ENCODE measurements at places on chromosomes 1 and 21.

- DNase-seq, result no peak
Observed at GRCh38 chr1:69409731-69410456, 157.8 kb upstream of the LRRC7 start.

DNA sequence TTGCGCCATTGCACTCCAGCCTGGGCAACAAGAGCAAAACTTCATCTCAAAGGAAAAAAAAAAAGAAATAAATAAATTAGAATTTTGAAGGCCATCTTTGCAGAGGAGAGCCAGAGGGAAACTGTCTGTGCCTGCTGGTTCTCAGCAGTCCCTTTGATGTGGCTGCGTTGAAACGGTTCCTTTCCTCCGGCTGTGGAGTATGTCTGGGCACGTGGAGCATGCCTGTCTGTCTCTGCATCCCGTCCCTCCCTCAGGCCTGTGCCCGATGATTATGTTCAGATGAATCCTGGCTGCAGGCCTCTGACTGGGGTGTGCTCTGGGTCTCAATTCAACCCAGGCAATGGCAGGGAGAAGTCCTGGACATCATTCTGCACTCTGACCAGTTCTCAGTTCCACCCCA is 33.4 kb downstream of the KIAA1614 start:
- no peak for DNase-seq

DNA sequence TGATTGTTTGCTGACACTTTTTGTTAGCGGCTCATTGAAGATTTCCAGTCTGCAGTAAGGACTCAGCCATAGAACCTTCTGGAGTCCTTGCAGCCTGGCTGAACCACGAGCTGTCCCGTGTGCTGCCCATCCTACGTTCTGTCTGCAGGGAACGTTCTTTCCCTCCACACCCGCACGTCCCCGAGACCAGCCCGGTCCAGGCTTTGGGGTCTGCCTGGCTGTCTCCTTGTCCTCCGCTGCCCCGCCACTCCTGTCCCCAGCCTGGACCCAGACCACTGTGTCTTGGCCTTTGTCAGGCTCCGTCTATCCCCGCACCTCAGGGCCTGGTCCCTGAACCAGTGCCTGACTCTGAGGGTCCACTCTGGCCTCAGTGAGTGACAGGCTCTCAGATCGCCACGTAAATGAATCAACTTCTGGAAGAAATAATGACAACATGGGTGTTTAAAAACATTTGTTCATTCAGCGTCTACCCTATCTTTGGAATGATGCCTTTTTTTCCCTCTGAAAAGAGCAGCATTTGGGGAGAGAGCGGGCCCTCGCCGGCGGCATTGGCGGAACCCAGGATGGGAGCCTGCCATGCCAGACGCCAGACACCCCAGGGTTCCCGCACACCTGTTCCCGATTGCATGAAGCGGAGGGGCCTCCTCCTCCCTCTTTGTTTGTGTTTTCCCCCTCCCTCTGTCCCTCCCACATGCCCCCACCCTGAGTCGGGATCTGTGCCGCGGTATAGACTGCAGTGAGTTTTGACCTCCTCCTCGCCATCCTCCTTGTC is 43.9 kb upstream of the C1orf174 start:
- DNase-seq, result no peak

- DNase-seq, result no peak
Observed at GRCh38 chr1:47821760-47822159, 175.4 kb downstream of the TRABD2B start.

GRCh38 chr1:17654519-17654918 is 100.6 kb upstream of the ACTL8 start:
- no peak for DNase-seq

DNA sequence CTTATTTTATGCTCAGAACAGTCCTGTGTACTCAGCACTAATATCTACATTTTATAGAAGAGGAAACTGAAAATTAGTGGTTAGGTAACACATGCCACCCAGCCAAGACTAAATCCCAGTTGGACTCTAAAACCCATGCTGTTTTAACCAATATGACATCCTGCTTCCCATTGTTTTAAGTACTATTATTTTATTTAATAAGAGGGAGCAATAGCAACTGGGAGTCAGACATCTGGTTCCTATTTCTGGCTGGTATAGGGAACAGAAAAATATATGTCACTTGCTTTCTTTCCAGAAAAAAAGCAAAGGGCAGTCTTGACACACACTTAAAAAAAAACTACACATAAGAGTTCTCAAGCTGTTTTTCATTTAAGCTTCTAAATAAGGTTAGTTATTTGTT is 11.9 kb downstream of the KLHL12 start:
- DNase-seq, result no peak

DNA sequence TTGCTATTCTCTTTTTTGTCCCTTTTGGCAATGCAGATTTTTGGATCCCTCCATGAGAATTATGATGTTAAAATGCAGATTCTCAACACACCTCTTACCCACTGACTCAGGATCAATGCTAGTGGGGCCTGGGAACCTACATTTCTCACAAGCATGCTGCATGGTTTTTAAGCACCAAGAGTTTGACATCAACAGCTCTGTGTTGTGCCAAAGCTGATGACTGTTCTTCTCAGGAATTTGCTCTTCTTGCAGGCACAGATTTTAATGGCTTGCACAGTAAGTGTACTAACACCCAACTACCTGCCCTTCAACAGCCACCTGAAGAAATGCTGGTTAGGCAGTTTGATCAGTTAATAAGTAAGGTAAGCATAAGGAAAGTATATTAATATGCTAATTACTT is 468.7 kb downstream of the PTBP2 start:
- no peak for DNase-seq

GRCh38 chr1:184635347-184635979 is 119.2 kb downstream of the EDEM3 start:
- DNase-seq, result no peak

DNA sequence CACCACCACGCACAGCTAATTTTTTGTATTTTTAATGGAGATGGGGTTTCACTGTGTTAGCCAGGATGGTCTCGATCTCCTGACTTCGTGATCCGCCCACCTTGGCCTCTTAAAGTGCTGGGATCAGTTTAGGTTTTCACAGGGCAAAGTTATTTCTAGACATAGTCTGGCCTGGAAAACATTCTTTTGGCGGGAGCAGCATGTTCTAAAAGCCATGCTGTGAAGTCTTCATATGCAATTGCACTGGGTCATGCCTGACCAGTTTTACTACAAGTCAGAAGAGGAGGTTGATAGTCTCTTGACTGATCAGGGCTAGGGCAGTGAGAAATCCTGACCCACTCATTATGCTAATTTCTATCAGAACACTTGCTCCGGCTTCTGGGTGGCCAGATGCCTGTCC is 131.6 kb upstream of the POU3F1 start:
- DNase-seq, result no peak

GRCh38 chr1:106722466-106722865 is 334.0 kb upstream of the PRMT6 start:
- no peak for DNase-seq

GRCh38 chr1:31799196-31799894 is 16.5 kb downstream of the SPOCD1 start:
- no peak for DNase-seq

- no peak for DNase-seq
Observed at GRCh38 chr1:89557445-89557825, 32.8 kb downstream of the LRRC8B start.

GRCh38 chr1:26858160-26858559 is 4.8 kb upstream of the SFN start:
- DNase-seq, result no peak

DNA sequence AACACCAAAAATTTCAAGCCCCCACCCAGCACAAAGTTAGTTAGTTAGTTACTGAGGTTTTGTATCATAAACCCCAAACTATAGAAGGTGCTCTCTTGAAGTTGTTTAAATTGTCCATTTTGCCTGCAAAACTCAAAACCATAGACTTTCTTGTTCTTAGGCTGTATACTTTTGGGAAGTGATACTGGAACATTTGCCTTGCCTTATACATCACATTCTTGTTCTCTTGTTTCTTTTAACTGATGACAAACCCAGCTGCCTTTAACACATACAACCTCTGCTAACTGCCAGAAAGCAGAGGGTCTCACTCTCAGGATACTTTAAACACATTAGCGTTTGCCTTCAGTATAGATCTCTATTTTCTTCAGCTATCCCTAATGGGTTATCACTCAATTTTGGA is 570.5 kb downstream of the MRPL39 start:
- DNase-seq, result no peak

GRCh38 chr1:25615172-25615541 is 1.4 kb upstream of the MAN1C1 start:
- DNase-seq, result no peak

- DNase-seq, result peak; percentile 12
Observed at GRCh38 chr1:78003882-78004718, 639 bp upstream of the DNAJB4 start.

DNA sequence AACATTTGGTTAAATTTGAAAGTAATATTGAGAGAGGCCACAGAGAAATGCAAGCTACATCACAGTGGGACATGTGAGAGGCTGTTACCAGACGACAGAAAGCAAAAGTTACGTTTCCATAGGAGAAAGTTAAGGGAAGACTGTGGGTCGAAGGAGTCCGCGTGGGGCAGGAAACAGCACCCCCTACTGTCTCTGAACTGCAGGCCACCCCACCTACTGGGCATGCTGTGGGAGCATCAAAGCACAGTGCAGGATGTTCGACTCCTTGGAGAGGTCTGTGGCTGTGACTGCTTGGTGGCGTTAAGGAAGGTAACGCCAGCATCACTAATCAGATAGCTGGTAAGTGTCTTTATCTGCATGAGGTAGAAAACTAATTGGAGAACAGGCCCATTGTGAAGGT is 123.9 kb downstream of the PTBP2 start:
- DNase-seq, result no peak

- no peak for DNase-seq
Observed at GRCh38 chr1:2214541-2215241, 13.4 kb upstream of the SKI start.

- peak; percentile 24 for DNase-seq
Observed at GRCh38 chr21:46183910-46184624, at the start of gene SPATC1L. TSS of gene SPATC1L (minus strand) at chr21:46184459. CDS start at chr21:46182816, 1,643 bp downstream.

- DNase-seq, result no peak
Observed at GRCh38 chr1:112866151-112866550, 89.8 kb downstream of the SLC16A1 start.

- DNase-seq, result no peak
Observed at GRCh38 chr1:1309251-1310108, 1.1 kb downstream of the PUSL1 start.

- no peak for DNase-seq
Observed at GRCh38 chr1:9797049-9797448, 26.7 kb downstream of the CLSTN1 start.

GRCh38 chr1:110677526-110677925 is 2.8 kb upstream of the KCNA3 start:
- no peak for DNase-seq

DNA sequence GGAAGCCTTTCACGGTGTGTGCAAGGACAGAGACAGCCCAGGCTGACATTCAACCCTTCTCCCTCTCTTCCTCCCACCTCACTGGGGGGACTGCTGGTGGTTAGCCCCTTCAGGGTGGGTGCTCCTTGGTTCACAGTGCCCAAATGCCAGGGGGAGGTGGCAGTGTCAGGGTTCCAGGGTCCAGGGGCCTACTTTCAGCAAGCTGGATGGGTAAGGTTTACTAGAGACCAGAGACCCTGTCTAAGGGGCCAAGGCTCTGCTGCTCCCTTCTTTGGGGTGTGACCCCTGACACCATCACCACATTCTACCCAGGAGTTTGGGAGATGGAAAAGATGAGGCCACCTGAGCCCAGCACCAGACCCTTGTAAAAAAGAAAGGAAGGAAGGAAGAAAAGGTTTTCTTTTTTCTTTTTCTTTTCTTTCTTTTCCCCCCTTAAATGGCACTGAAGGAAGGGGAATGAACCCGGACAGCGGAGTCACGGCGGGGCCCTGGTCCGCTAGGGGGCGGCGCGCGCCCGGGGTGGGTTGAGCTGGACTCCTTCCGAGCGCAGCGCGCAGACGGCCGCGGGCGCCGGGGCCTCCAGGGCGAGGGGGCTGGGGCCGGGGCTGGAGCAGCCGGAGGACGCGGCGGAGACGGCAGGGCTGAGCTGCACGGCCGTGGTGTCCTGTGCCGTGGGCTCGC is 18.8 kb downstream of the KNCN start:
- peak; percentile 43 for DNase-seq

DNA sequence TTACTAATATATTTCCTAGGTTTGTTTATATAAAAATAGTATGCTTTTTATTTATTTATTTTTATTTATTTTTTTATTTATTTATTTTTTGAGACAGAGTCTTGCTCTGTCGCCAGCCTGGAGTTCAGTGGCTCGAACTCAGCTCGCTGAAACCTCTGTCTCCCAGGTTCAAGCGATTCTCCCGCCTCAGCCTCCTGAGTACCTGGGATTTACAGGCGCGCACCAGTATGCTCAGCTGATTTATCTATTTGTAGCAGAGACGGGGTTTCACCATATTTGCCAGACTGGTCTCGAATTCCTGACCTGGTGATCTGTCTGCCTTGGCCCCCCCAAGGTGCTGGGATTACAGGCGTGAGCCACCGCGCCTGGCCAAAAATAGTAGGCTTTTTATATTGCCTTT is 33.2 kb downstream of the BRINP3 start:
- DNase-seq, result no peak

GRCh38 chr1:210372931-210373627 is 44.4 kb downstream of the HHAT start:
- DNase-seq, result no peak

All from stimulated activated CD8-positive, alpha-beta memory T cell treated with anti-CD3 and anti-CD28 coated beads, Interleukin-15, amount 100 ng/mL, for 1 hour (primary cell).